ENCODE measurements at places on chromosomes 16 and 17.

- DNase-seq, result no peak
Observed at GRCh38 chr16:51225878-51226277, 74.8 kb upstream of the SALL1 start.

DNA sequence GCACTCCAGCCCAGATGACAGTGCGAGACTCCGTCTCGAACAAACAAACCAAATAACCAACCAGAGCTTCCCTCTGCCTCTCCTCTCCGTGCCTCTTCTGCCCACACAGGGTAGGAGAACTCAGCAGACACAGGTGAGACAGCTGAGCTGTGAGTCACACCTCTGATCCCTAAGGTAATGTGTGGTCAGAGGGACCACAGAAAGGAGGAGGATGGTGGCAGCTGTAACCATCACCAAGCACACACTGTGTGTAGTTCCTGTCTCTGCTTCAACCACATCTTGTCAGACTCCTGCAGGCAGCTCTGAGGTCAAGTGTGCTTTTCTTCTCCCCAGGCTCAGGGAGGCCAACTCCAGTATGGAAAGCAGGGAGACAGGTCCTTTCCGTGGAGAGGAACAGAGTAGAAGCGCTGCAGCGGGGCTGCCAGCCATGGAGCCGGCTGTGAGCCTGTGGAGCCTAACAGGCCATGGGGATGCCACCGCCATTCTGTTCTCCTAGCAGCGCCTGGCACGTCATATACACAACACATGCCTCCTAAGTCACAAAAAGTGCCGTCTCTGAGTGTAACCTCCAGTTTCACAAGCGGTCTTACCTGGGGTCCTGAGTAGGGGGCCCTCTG lies 7.1 kb downstream of the NUDT16L1 start:
- no peak for DNase-seq

- no peak for DNase-seq
Observed at GRCh38 chr17:38464251-38464722, 36.0 kb downstream of the ARHGAP23 start.

GRCh38 chr17:67779098-67779672 lies 46.1 kb upstream of the BPTF start:
- no peak for DNase-seq

DNA sequence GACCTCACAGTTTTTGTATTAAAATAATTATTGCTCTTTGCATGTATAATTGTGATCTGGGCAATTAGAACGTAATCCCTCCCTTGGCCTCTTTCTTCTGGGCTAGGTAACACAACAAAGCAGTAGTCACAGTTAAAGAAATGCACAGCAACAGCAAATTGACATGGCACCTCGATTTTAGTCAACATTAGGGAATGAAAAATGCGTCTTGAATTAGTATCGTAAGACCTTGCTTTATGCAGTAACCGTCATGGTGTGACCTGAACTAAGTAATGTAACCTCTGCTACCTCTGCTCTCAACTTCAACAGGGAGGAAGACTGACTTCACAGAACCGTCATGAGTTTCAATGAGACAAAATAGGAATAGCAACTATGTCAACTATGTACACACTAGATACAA lies 265.4 kb upstream of the MAF start:
- DNase-seq, result no peak

DNA sequence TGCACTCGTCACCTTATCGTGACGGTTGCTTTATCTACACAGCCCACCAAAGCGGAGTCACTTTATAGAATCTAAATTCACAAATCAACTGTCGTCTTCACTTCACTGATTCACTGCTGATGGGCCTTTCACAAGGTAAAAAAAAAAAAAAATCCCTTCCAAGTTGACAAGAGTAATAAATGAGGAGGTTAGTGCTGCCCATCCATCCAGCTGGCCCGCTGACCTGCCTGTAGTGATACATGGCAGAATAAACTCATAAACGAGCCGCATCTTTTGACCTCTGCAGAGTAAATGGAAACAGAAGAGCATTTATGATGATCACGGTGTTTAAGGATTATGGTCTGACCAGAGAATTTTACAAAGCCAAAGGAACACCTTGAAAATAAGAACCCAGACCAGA lies 227.3 kb upstream of the IRX5 start:
- no peak for DNase-seq

- no peak for DNase-seq
Observed at GRCh38 chr16:79902351-79902750, 301.8 kb upstream of the MAF start.

DNA sequence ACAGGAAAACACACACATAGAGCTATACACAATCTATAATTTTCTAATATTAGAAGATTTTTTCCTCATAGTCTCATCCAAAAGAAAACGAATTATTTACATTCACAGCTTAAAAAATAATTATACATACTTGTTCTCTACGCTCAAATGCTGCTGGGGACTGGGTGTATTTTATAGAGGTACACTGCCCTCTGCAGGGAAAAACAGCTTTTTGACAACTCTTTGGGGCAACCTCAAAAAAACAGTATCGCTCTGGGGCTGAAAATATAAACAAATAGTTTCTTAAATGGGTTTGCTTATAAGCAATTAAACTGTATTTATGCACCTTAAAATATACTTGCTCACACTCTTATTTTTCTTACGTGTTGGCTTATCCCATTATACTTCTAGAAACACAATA lies 261.8 kb upstream of the PSMD7 start:
- no peak for DNase-seq

- no peak for DNase-seq
Observed at GRCh38 chr16:88705076-88705684, 1.0 kb downstream of the RNF166 start.

- no peak for DNase-seq
Observed at GRCh38 chr16:53781023-53781605, 77.2 kb downstream of the FTO start.

- DNase-seq, result no peak
Observed at GRCh38 chr17:79615926-79616325, 5.1 kb upstream of the RBFOX3 start.
